AG09319 (cell line): ENCODE measurements at places on chromosomes 1 and 21.

DNA sequence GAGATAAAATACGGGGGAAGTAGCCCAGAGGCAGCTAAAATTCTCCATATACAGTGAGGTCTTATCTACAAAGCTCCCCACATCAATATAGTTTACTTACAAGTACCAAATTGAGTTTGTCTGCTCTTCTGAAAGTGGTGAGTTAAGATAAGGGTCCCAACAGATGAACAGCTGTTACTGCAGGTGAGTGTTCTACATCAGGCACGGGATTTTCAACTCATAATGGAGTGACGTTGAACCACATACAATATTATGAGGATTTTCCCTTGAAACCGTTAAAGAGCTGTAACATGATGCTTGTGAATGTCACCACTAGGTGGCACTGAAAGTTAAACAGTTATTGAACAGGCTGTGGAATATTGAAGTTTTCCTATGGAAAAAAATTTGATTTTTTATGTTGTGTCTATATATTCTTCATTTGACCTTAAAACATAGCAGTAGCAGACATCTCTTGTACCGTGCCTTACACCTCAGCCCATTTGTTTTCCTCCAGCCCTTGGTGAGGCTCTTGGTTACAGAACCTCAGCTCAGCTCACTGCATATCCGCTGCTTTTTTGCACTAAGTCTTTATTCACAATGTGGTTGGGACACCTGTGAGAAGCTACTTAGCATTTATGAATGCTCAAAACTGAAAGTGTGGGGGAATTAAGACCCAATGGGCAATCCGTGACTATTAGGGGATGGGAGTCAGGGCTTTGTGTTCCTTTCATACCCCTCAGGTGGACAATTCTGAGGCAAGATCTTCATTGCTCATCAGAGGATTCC, 23.2 kb downstream of the CD1D start:
- DNase-seq, result peak; percentile 29

DNA sequence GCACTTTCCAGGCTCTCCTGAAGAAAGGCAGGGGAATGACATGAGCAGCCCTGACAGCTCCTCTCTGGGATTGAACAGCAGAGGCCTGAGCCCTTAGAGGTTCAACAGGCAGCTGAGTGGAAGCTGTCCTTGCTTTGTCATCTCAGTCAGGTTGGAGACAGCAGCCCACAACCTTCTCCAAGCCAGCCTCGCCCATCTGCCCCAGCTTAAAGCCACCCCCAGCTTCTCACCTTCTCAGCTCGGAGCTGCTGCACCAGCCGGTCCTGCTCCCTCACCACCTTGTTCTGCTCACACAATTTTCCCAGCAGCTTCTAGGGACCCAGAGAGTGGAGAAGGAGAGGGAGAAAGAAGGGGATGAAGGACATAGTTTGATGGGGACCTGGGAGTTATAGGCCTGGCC, 35.2 kb upstream of the GOLT1A start:
- DNase-seq, result no peak

DNA sequence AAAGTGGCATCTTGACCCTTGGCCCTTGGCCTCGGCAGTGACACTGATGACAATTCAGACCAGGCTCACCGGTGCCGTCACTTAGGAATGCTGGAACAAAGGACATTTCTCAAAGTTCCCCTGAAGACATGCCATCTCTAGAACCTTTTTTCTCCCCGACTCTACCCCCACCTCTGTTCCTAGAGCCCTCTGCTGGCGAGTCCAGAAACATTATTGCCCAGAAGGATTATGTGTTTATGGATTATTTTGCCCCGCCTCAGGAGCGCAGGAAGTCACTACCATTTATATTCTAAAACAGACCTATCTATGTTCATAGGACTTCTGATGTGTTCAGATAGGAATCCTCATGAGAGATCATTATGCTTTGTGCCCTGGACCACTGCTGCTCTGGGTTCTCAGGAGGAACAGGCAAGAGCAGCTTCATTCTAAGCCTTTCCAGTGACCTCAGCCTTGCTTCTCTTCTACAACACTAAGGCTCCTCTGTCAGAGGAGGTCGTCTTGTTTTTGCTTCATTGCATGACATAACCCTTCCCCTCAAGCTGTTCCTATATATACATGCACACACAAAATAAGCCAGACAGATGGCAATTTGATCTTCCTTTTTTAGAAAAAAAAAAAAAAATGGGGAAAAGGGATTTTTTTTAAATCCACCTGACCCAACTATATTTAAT, 12.4 kb upstream of the SHISA4 start:
- DNase-seq, result no peak

DNA sequence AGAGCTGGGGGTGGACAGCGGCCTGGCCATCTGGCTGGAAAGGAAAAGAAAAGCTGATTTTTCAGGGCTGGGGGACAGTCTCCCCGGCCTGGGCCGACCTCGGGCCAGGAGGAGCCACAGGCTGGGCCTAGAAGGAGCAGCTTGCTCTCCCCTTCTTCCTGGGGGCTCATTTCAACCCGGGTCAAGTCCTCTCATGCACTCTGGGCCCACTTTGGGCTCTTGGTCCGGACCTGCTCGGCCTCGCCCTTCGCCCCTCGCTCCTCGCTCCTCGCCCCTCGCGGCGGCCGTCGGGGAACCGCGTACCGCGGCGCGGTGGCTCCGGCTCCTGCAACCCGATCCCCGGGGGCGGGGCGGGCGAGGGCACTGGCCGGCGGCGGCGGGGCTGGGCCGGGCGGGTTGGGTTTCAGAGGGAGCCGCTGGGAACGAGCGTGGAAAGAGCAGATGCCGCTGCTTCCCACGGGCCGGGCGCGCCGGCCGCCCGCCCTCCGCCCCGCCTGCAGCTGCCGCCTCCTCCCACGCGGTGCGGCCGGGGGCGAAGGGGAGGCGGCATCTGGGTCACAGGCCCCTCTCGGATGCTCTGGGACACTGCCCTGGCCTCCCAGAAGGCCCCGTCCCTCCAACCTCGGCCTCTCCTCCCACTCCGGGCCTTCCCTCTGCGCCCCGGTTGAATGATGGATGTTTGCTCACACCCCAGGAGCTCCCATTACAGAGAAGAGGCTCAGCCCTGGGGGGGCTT, 6.6 kb downstream of the HEYL start:
- peak; percentile 14 for DNase-seq

- no peak for DNase-seq
Measured at GRCh38 chr1:42392967-42393848, 12.6 kb downstream of the RIMKLA start.

DNA sequence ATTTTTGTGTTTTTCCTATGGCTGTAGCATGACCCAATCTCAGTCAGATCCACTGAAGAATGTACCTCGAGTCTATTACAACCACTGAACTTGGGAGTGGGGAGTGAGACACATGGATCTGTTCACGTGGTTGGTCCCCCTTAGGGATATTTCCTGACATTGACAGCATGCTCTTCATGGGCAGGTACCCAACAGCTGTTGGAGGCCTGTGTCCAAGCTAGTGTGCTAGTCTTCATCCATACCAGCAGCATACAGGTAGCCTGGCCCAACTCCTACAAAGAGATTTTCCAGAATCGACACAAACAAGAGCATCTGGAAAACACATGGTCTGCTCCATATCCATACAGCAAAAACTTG, 34.2 kb upstream of the HSD3B1 start:
- no peak for DNase-seq

GRCh38 chr1:59017501-59018231, 233.8 kb upstream of the JUN start:
- DNase-seq, result no peak

DNA sequence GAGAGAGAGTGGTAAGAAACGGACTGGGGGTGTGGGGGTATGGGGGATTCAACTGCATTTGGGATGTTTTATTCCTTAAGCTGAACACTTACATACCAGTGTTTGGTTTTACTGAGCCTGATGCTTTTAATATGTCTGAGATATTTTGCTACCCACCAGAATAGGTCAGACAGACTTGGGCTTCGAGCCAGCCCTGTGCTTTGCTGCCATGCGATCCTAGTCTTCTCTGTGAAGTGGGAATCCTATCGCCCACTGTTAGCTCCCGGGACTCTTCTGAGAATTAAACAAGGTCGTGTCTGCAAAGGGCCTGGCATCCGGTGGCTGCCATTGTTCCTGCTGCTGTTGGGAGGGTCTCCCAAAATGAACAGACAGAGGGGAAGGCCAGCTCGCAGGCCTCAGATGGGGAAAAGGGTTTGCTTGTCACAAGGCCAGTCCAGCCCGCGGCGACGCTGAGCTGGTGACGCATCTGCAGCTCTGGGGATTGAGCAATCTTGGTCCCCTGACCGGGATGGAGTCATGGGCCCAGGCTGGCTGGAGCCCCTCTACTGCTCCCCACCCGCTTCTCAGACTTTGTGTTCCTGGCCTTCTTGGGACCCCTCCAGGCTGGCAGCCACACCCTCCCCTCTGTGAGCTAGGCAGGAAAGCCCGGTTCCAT, 26.9 kb upstream of the ECE1 start:
- DNase-seq, result peak; percentile 67

DNA sequence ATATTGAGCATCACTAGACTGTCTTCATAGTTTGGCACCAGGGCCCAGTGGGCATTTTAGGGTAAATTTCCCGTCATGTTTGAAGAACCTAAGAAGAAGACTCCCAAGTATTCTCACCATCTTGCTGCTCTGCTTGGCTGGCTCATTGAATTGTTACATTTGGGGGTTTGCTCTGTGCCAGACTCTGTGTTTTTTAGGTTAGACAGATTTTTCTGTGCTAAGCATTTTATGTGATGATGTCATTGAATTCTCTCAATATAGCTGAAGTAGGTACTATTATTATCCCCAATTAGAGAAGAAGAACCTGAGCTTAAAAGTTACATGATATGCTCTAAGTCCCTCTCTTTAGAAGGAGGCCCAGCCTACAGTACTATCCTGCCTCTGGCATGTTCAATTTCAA, 28.0 kb upstream of the DNASE2B start:
- DNase-seq, result no peak

DNA sequence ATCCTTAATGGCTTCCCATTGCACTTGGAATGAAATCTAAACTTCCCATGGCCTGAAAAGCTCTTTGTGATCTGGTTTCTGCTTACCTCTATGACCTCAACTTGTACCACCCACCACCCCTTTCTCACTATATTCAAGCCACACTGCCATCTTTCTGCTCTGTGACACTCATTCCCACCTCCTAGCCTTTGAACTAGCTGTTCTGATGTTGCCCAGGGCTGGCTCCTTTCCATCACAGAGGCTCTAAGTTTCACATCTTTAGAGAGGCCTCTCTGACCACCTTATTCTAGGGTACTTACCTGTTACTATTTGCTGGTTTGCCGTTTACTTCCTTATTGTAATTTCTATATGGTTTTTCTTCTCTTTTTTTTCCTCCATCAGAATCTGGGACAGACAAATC, 4.2 kb downstream of the MPZL1 start:
- DNase-seq, result no peak

GRCh38 chr1:204349602-204350001, 10.1 kb downstream of the PLEKHA6 start:
- DNase-seq, result no peak

DNA sequence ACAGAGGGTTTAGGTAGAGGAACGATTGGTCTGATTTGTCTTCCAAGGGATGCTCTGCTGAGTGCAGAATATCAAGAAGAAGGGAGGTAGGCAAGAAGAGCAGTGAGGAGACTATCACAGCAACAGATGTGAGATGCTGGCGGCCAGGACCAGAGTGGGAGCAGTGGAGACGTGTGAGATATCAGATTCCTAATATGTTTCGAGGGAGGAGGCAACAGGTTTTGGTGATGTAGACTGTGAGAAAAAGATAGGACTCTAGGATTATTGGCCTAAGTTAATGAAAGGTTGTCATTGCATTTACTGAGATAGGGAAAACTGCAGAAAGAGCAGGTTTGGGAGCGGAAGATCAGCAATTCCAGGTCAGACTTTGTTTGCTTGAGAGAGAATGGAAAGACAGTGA, 182.9 kb downstream of the FMN2 start:
- DNase-seq, result no peak

DNA sequence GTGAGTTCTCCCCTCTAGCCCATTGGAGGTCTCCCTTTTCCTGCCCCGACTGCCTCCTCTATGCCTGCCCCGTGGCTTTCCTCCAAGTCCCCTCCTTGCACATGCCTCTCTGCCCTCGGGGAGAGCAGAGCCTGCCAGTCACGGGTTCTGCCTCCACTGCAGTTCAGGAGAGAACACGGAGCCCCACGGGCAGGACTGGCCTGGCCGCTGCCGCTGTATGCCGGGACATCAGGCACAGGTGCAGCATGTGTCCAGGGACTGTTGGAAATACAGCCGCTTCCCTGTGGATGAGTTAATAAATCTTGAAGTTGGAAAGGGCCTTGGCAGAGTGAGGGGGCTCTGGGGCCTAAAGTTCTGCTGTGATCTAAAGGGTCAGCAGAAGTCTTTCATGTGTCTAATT, 676.6 kb downstream of the MATN1 start:
- no peak for DNase-seq

DNA sequence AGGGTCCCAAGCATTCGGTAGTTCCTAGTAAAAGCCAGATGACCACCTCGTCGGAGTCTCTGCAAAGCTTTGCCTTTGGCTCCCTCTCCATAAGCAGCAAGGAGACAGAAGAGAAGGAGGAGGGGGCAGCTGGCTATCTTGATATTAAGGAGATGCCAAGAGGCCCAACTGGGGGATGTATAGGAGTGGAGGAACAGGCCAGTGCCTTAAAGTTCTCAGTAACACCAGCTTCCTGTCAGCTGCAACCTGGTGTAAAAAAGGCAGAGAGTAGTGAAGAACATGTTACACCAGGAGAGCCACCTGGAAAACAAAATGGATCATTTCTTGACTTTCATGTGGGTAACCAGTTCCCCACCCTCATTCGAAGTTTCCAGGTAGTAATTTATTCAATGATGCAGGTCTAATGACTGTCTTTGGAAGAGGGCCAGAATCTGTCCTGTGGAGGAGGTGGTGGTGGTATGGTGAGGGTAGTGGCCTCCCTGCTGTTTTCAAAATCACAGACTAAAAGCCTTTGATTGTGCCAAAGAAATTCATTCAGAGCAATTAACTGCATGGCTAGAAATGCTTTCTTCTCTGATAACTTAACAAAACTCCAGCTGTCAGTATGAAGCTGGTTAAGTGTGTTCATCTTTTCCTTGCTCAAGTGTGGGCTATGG, 27.3 kb downstream of the TMEM200B start:
- DNase-seq, result no peak

DNA sequence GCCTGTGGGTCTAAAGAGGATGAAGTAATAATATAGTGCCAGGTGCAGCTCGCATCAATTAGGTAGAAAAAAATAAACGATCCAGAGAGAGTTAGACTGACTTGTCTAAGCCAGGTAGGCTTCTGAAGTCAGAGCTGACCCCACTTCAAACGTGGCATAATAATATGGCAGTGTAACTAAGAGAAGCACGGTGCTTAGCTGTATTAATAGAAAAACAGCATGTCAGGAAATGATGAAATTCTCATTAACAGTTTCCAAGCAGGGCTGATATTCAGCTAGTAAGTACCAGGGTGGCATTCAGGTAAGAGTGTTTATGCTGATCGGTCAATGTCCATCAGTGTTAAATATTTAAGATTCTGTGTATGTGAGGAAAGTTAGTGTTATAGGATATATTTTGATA, 145.8 kb upstream of the SAMSN1 start:
- DNase-seq, result no peak
